ENCODE measurements at places on chromosomes 3 and 15.

DNA sequence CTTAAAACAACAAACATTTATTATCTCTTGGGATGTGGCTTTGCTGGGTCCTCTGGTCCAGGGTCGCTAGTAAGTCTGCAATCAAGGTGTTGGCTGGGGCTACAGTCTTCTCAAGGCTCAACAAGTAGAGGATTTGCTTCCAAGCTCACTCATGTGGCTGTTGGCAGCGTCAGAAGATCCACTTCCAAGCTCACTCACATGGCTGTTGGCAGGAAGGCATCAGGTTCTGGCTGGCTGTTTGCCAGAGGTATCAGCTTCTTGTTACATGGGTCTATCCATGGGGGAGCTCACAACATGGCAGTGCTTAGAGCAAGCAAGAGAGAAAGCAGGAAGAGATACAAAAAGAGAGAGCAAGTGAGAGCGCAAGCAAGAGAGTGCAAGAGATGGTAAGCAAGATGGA lies 15.0 kb upstream of the BNC1 start:
- DNase-seq, result no peak

DNA sequence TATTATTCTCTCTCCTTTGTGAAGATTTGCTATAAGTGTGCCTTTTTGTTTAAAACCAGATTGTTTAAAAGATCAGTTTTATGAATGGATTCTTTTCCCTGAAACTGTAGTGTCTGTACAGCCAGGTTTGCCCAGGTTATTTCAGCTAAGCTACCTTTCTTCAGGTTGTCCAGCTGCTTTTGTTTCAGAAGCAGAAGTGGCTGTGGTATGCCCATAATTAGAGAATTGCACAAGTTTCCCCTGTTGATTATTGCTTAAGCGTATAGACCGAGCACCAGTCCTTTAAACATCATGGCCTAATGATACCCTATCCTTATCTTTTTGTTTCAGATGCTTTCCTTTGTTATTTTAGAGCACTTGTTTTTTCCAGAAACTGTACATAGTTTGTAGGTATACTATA lies 10.2 kb downstream of the ASB7 start:
- no peak for DNase-seq

GRCh38 chr3:157516928-157517327 lies 13.7 kb upstream of the VEPH1 start:
- no peak for DNase-seq

DNA sequence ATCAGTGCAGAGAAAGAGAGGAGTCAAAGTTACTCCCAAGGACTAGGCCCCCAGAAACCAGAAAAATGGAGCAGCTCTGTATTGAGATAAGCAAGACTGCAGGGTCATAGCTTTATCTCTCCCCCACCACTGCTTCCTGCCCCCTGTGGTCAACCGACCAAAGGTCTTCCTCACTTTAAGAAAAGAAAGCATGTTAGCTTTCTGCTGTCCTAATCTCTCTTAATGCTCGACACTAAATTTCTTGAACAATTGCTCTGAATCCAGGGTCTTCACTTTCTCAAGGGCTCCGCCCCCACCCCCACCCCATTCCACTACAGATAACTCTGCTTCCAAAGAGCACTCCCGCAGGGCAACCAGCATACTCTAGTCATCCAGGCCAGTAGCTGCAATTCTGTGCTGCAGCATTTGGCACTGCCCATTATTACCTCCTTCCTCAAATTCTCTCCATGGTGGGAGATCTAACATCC lies 31.9 kb downstream of the TNIK start:
- no peak for DNase-seq

- DNase-seq, result no peak
Observed at GRCh38 chr3:23553353-23553752, 252.4 kb upstream of the UBE2E1 start.

DNA sequence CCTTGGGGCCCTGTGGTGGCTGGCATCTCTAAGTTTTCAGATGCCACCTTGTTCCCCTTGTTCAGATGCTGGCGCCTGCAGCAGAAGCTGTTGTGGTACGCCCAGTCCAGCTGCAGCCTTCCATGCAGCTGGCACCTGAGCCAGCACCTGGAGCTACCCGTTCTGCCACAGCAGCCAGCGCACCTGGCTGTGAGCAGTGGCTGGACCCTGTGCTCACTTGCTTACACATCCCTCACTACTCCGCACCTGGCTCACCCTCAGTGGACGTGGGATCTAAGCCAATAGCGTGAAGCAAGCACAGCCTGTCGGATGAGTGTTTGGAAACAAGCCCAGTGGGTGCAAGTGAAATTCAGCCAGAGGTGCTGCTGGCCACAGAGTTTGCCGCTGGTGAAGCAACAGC lies 607.5 kb upstream of the BCHE start:
- no peak for DNase-seq

GRCh38 chr3:107737914-107738313 lies 215.2 kb downstream of the BBX start:
- no peak for DNase-seq

GRCh38 chr3:71987089-71987735 lies 202.3 kb upstream of the PROK2 start:
- DNase-seq, result peak; percentile 64

DNA sequence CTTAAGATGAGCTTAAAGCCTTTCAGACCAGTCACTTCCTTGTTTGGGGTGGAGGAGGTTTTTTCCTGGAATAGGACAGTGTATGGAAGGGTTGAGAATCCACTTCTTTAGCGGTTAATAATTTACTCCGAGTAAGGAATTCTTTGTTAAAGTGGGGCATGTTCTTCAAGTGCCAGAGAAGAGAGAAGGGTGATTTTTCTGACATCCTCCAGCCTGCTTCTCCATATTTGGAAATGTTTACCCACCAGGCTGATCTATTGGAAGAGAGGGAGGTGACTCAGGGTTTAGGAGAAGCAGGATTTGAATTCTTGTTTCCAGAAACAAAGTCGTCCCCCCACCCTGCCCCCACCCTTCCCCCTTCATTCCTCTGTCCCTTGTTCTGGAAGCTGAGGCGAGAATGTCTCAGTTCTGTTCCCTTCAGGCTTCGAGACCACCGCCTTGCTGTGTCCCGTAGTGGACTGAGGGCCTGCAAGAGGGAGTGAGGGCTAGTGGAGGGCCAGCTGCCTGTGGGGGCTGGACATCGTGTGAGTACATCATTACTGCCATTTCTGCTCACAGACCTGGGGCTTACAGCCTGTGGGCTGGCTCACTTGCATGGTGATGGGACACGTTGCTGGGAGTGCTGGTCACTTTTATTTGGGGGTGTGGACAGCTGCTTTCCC lies 58.5 kb downstream of the LPP start:
- peak; percentile 62 for DNase-seq

GRCh38 chr3:154244644-154245043 lies 79.6 kb downstream of the DHX36 start:
- DNase-seq, result peak; percentile 52

DNA sequence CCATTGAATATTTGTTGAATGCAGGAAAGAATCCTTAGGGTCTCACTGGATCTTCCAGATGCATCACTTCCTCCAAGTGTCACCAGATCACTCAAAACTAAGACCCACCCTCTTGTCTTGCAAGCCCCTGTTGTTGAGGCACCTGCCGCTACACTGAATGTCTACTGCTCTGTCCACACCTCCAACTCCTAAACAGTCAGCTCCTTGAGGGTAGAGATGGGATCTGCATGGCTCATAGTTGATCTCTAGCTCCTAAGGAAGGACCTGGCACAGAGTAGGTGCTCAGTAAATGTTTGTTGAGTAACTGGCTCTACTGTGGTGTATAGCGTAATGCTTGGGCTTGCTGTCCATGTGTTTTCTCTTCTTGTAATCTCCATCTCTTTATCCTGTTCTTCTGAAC lies 8.8 kb downstream of the SLC6A20 start:
- DNase-seq, result no peak

- DNase-seq, result no peak
Observed at GRCh38 chr3:198048445-198048844, 88.4 kb downstream of the LMLN start.

GRCh38 chr3:52218937-52219650 lies 6.4 kb downstream of the TLR9 start:
- DNase-seq, result no peak

- peak; percentile 32 for DNase-seq
Observed at GRCh38 chr3:52801839-52802238, 7.2 kb downstream of the ITIH3 start.

- DNase-seq, result no peak
Observed at GRCh38 chr3:156802821-156803606, 23.1 kb upstream of the LEKR1 start.

DNA sequence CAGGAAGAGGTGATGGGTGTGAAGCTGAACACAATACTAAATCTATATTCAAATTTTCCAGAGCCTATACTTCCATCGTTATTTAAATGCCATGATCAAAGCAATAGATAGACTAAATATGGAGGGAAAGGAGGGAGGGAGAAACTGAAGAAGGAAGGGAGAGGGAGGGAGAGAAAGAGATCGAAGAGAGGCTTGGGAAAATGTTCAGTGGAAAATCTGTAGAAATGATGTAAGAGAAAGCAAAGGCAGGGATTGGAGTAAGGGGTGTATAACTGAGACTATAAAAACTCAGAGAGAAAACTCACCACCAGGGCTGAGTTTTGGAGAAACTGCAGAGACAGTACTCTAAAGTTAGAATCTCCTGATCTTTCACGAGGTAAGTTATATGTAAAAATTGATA lies at the start of gene OSTN:
Gene OSTN, plus strand, starts transcription at position 310 of the 400 bp plus-strand sequence. CDS start 13,292 bp downstream, outside the sequence.
- DNase-seq, result no peak

GRCh38 chr3:171977860-171978259 lies 61.5 kb upstream of the FNDC3B start:
- DNase-seq, result peak; percentile 39

DNA sequence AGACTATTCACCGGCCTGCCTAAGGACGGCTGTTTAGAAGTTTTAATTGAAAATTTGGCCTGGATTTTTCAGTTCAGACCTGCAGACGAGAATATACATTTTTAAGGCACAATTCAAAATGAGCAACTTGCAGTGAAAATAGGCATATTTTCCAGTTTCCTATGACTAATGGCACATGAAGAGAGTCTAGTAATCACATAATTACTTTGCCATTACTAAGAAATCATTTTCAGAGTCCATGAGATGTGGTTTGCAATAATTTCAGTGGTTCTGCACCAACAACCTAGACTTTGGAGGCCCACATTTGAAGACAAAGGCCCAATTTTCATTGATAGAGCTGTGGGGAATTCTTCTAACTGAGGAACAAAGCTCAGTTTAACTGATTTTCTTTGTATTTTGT lies 205.3 kb downstream of the SOX2 start:
- DNase-seq, result no peak

DNA sequence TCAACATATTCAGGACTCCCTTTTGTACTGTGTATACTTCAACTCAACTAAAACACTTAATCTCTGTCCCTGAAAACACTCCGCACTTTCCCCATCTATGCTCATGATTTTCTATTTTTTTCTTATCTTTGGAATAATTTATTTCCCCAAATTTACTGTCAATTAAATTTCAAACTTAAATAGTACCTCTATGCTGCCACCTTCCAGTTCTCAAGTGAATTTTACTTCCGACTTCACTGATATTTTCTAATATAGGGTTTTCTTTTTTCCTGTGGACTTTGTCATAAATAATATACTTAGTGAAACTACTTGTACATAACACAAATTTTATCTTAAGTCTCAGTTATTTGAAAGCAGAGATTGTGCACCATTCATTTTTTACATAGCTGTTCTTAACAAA lies 1303.3 kb downstream of the OTOL1 start:
- peak; percentile 33 for DNase-seq

DNA sequence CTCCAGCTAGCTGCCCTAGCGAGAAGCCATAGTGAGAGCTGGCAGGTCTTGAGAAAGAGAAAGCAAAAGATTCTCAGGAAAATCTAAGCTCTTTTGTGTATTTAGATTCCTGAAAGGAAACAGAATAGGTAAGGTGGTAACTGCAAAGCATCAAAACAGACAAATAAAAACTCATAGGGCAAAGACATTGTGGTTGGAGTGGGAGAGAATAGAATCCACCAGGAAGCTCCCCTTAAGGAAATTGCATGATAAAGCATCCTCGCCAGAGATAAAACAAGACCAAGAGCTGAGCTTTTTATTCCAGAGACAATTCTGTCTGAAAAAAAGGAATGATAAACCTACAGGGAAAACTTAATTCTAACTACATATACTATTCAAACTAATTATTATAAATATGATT lies 232.6 kb downstream of the SI start:
- DNase-seq, result no peak

- DNase-seq, result no peak
Observed at GRCh38 chr3:187450431-187451190, 82.4 kb downstream of the RTP4 start.

GRCh38 chr3:153095441-153095840 lies 66.6 kb upstream of the RAP2B start:
- no peak for DNase-seq

DNA sequence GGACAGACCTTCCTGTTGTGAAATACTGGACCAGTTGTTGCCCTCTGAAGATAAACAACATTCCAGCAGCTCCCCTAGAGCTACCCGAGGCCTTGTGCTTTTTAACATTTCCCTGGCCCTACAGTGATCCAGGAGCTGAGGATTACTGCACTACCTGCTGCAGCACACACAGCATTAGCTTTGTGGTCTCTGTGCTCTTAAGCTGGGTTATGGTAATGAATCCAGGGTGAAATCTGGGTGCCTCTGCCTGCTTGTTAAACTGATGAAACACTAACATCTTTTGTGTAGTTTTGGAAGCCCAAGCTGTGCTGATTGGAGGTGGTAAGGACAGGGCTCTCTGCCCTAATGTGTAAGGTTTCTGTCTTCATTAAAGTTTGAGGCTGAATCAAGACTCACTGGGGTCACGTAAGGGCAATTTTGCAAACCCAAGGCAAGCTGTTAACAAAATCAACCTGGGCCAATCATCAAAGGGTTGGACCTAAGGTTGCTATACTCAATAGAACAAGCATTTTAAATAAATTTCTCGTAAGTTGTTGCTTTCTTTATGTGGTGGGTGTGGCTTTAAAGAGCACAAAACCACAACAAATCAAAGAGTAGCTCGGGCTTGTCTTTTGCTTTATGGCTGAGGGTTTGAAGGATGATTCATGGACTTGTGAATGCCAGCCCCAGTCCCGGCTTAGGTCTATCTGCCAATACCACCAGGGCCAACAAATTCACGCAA lies 183.9 kb downstream of the TPRG1 start:
- DNase-seq, result peak; percentile 85

- DNase-seq, result no peak
Observed at GRCh38 chr15:57916695-57917094, 148.8 kb downstream of the ALDH1A2 start.

DNA sequence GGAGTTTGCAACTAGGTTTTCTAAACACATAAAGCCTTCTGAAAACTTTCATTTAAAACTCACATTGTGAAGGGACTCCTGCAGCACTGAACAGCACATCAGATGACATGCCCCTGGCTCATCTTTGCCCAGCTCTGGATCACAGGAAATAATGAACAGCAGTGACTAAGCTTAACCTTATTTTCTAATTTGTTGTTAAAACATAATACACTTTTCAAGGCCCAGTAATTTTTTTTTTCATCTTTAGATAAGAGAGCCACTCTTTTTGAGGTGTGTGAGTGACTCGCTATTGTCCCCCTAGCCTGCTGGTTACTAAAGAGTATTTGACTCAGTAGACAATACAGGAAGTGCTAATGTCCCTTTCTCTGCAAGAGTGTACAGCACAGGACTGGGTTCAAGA lies 204.0 kb downstream of the OSBPL10 start:
- DNase-seq, result no peak

DNA sequence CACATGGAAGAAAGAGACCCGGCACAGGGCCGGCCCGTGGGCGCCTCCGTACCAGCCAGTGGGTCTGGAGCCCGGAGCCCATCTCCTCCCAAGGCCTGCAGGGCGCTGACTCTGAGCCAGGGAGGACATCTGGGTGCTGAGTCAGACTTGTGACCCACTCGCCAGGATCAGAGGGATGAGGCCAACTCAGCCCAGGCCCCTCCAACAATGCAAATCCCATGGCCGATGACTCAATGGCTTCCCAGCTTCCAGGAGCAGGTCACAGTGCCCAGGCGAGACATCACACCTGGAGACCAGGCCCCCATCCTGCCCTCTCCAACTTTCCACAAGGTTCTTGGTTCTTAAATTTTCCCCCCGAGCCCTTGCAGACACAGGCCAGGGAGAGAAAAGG lies 95.1 kb downstream of the LRIG1 start:
- peak; percentile 34 for DNase-seq
